ENCODE measurements at places on chromosomes 7 and 10. TPM values are rescaled to one million over a fixed set of nuclear protein-coding genes. Genes with fewer than 3 reads are reported as not detected.

- no peak for DNase-seq
These were observed 21.4 kb downstream of the CREB5 start for GRCh38 chr7:28433699-28434219.

- DNase-seq: no peak
These were observed 717.6 kb downstream of the GRM8 start for GRCh38 chr7:126535176-126535575.

DNA sequence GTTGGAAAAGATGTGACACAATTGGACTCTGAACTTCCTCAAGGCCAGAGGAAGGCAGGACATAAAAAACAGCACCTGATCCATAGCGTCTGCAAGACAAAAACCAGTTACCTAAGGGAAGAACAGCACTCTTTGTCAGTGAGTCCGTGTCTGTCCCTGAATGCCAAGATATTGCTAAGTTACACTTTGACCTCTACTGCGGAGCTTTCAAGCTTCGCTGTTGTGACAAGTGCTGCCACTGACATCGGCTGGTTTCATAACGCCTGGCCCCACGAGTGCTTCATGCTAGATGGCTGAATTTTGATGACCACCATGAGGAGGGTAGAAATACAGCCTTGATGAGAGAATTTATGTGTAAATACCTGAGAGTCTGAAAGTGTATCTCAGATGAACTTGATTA, 49.7 kb upstream of the JAZF1 start:
- DNase-seq: no peak

DNA sequence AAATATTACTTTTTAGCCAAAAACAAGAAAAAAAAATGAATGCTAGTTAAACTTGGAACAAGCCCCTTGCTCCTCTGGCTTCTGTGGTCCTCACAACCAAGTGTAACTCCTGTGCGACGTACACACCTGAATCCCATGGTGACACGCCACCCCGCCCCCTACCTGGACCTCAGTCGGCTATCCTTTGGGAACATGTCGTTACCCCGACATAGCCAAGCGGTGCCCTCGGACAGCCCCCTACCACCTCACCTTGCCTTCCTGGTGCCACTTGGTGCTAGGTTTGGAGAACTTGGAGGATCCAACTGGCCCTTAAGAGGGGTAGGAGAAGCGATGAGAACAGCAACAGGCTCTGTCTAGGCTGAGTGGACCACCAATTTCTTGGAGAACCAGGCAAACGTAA, 12.0 kb upstream of the SMARCD3 start:
- DNase-seq: no peak

GRCh38 chr10:6274040-6274439, 71.3 kb downstream of the PFKFB3 start:
- DNase-seq: no peak

GRCh38 chr10:52879091-52879807, 106.7 kb upstream of the MBL2 start:
- DNase-seq: no peak

DNA sequence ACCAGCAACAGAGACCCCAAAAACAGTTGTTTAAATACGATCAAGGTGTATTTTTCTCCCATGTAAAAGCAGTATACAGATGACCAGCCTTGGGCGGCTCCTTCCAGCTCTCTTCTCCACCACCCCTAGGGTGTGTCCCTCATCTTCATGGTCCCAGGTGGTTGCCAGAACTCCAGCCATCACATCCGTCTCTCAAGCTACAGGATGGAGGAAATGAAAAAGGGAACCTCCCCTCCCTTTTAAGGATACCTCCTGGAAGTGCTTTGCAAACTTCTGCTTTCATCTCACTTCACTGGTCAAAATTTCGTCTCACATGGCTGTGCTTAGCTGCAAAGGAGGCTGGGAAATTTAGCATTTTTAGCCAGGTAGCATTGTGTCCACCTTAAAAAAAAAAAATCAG, 59.3 kb downstream of the C10orf105 start:
- DNase-seq: no peak

GRCh38 chr10:4511509-4511908, 314.5 kb upstream of the AKR1E2 start:
- DNase-seq: no peak

GRCh38 chr7:72298912-72299311, 113.2 kb downstream of the CALN1 start:
- DNase-seq: no peak

GRCh38 chr10:117257721-117258120, 16.8 kb downstream of the SLC18A2 start:
- DNase-seq: no peak

- no peak for DNase-seq
These were observed 59.3 kb downstream of the OSBPL3 start for GRCh38 chr7:24920451-24921361.

DNA sequence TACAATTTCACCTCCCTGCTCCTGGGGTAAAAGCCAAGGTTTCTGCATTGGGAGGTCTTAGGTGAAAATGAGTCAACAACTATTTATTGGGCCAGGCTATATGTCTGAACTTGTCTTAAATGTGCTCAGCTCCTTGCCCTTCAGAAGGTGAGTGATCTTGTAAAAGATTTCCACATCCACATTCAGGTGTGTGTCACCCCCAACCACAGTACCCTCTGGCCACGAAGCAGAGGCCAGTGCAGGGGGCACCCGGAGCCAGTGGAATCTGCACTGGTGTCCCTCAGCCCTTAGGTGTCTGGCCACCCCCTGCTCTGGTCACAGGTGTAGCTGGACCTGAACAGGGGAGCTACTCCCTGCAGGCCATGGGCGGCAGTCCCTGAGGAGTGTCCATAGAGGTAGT, 198.5 kb downstream of the PAXIP1 start:
- DNase-seq: no peak

DNA sequence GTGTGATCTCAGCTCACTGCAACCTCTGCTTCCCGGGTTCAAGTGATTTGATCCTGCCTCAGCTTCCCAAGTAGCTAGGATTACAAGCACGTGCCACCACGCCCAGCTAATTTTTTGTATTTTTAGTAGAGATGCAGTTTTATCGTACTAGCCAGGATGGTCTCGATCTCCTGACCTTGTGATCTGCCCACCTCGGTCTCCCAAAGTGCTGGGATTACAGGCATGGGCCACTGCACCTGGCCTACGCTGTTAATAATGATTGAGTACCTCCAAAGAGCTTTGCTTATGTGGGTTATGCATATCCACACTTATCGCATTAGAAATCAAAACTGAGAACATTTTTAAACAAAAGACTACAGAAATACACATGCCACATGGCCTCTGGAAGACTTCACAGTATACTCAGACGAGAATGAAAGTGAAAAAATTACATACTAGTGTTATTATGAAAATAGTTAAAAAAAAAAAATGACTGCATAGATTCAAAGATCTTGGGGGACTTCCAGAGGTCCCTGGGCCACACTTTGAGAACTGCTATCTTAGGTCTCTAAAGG, 25.4 kb downstream of the RPP38 start:
- DNase-seq: peak; percentile 59

DNA sequence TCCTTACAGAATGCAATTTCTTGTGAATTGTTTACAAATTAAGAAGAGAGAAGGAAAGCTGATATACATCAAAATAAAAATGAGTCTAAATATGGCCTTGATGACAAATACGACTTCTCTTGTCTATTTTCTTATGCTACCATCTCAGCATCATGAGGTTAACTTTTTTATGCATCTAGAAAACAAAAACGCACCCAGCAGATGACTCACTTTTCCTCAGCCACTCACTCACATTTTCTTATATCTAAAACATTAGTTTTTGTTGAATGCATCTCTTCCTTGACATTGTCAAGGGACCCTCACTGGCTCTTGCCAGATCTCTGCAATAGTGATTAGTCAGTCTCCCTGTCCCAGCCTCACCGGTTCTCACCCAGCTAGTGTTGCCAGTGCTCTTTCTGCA, 256.4 kb upstream of the SLC26A5 start:
- no peak for DNase-seq

DNA sequence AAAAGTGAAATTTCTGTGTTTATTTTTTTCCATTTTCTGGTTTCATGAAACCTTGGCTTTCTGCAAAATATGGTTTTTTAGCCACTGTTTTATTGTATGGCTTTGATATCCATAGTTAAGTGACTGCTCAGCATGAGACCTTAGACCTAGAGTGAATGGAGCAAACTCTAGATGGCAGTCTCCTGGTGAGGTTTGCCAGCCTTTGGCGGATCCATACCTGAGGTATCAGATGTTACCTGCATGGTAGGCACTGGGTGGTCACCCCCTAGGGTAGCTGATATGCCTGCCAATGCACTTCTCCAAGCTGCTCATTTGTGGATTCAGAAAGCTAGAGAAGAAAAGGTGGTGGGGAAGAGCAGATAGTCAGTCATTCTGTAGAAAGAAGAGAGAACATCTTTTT, 17.4 kb upstream of the FZD8 start:
- no peak for DNase-seq

DNA sequence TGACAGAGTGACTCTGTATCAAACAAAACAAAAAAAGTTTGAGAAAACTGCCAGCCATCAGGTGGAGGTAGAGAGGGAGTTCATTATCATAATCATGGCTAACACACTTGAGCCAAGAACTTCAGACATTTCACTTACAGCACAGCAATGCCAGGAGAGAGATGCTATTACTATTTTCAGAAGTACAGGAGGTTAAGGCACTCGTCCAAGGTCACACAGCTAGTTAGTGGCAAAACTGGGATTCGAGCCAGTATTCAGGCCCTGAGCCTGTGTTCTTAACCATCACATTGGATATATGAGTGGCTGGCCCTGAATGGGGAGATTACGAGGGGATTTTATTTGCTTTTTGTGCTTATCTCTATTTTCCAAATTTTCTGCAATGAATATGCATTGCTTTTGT, 24.8 kb upstream of the UNC5B start:
- DNase-seq: no peak

DNA sequence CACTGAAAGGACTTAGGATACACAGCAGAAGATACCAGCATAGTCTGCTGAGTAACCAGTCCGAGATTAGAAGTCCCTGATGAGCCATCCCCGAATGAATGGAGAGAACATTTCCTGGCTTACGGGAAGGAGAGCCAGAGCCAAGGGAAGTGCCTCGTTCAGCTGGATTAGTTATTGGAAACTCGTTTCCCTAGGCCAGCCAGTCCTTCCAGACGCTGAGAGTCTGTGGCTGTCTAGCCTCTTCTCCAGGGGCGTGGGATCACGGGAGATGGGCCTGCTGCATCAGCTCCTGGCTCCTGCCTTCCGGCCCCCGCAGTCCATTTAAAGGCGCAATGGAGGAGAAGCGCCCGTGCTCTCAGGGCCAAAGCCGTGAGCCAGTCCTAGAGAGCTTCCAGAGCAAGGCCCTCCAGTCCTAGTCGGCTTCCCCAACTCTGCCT, 712.8 kb downstream of the PARD3 start:
- DNase-seq: no peak

- DNase-seq: no peak
These were observed 172.2 kb downstream of the SH2D4B start for GRCh38 chr10:80709866-80710265.

DNA sequence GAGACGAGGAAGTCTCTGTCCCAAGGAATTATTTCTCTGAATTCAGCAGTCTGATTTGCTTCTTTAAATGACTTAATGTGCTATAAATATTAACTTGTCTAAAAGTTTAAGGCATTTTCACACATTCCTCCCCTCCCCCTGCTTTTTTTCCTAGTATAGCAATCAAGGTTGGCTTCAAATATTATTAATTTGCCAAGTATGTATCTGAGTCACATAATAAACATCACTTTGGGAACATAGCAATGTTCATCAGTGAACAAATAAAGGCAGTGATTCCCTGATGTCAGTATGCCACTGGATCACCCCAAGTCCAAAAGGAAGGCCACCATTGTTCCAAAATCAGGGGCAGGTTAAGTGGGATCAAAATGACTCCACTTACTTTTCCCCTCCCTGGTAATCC, 40.5 kb downstream of the PDE6C start:
- no peak for DNase-seq

DNA sequence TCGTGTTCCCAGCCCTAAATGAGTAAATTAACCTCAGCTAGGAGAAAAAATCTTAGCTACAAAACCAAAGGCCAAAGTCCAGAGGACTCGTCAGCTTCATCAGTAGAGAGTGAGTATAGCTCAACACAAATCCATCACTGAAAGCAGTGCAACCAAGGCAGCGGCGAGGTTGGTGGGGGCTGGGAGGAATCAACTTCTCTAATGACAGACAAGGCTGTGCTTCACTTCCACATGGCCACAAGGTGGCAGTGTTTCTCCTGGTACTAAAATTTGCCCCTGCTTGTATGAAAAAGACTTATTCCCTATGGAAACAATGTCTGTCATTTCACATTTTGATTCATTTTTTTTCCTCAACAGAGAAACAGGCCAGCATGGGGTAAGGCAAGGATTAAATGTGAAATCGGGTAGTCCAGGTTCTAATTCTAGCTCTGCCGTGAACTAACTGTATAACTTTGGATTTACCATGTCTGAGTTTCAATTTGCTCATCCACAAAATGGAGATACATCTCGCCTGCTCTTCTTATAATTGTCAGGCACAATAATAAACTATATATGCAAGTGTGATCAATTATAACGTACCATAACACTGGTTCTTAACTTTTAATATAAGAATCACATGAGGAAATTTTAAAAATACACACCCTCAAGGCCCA, 39.3 kb downstream of the FAS start:
- DNase-seq: peak; percentile 85

DNA sequence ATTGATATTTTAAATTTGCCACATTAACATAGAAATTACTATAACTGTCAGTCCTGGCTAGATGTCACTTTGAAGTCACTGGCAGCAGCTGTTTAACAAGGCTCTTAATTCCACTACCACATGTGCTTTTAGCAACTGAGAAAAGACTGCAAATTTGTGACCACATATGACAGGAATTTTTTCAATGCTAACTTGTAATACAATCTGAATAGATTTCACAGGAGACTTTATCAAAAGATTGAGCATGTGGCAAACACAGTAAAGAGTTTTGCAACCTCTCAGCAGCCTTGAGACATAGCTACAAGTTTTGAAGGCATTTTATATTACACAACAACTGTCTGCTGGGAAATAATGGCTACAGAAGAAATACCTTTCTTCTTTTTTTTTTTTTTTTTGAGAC, 73.0 kb downstream of the MICU1 start:
- no peak for DNase-seq

The RNF133 gene
- total RNA-seq: not detected

The DRGX gene
- not detected for total RNA-seq

The AOAH gene
- total RNA-seq: 0.67 TPM

The UBE2D4 gene
- total RNA-seq: 11.4 TPM

The TRPV5 gene
- total RNA-seq: not detected

The LRRC17 gene
- not detected for total RNA-seq

The FAM3C gene
- 13.9 TPM for total RNA-seq

The ITGB8 gene
- total RNA-seq: not detected

The SFRP5 gene
- total RNA-seq: not detected

The ZNF722 gene
- not detected for total RNA-seq
